ENCODE measurements at places on chromosomes 3 and 15.

GRCh38 chr3:180467177-180467576 is 134.8 kb upstream of the TTC14 start:
- no peak for DNase-seq

DNA sequence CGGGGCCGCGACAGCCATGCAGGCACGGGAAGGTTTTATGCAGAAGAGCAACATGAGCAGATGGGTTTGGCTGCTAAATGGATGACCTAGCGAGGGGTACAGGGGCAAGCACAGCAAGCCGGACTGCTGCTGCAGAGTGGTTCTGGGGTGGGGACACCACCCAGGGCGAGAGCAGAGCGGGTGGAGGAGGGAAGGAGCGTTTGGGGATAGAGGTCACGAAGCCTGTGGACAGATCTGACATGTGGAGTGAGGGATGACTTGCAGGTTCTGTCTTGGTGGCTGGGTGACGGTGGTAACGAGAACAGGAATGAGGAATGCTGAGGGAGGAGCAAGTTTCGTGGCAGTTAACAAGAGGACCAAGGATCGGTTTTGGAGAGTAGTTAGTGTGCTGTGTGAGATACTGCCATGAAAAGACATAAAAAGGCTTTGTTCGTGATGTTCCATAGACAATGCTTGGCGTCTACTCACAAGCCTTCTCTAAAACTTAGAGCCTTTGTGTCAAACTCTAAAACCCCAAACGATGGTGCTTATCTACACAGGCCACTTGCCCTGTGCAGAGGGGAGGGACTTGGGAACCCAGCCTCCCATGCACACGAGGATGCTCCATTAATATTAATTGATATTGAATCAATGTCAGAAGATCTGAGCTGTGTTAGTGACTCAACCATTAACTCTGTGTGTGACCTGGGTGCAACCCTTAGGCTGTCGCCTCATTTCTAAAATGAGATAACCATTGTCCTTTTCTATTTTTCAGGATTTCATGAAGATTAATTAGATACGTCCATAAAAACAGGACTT is 132.7 kb upstream of the SLC2A2 start:
- DNase-seq = no peak

DNA sequence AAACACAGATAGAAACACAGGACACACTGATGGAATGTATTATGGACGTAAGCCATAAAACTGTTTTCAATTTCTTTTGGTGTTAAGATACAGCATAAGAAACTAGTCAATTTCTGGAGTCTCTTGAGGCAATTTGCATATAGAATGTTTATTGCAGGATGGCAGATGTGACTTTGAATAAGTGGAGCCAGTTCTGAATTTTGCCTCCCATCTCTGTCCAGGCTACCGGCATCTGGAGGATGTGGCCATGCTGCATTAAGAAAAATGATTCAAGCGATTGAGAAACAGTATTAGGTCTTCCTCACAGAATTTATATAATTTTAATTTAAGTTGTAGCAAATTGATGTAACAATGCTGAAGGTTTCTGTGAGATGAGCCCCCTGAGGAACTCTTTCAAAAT is 81.5 kb downstream of the CHST2 start:
- no peak for DNase-seq

- DNase-seq = no peak
Observed at GRCh38 chr3:142366434-142366833, 81.4 kb downstream of the XRN1 start.

GRCh38 chr3:56919137-56919796 is 117.5 kb upstream of the ARHGEF3 start:
- DNase-seq = no peak
